ENCODE measurements at places on chromosomes 11 and 22.

GRCh38 chr11:116499396-116500003 lies 273.3 kb downstream of the BUD13 start:
- DNase-seq = peak; percentile 73

DNA sequence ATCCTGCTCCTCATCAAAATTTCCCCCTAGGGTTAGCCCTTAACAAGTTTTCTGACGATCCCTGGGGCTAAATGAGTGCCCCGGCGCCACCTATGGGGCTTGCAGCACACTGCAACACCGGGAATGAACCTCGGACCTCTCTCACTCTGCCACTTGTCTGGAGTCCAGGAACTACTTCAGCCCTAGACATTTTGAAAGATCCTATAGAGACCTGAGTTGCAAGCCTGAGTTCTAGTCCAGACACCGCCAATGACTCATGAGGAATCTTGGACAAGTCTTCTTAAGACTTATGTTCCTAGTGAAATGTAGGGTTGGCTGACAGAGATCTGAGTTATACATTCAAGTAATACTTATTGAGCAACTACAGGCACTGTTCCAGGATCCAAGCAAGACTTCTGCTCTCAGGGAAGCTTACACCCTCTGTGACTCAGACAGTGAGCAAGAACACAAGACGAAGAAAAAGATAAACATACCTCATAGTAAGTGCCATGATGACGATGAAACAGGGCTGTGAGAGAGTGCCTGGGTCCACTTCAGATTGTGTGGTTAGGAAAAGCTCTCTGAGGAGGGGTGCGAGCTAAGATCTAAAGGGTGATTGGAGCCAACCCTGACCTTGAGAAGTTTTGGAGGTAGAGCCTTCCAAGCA lies 10.2 kb upstream of the STK33 start:
- DNase-seq = peak; percentile 94

DNA sequence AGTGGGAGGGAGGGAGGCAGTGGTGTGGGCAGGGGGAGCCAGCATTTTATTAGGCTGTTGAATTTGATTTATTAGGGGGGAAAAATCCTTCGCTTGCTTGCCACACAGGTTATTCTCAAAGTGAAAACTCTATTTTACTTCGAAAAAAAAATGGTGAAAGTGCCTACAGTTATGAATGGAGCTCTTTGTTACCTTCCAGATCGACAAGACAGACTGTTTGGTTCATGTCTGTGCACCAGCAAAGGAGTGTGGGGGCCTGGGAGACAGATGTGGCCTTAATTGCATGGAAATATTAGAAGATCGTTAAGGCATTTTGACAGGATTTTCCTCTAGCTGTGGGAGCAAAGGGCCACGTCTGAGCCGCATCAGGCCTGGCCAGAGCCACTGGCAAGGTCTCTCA lies 45.7 kb downstream of the FLI1 start:
- no peak for DNase-seq

- no peak for DNase-seq
Measured at GRCh38 chr11:70250876-70251658, 19.4 kb upstream of the PPFIA1 start.

DNA sequence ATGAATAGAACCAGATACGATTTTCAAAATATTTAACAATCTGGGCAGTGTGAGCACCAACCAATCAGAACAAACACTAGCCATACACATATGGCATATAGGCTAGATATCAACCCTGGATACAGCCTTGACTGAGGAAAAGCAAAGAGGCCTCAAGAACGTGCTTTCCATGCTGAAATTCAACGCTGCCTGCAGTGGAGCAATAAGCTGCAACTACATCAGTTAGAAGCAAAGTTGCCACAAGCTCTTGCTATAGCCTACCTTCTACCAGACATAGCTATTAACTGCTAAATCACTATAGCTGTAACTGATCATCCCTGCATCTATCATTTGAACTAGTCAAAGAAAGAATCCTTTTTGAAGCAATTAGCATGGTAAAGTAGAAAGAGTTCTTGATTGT lies 42.5 kb downstream of the DENND5A start:
- DNase-seq = no peak

GRCh38 chr22:43396934-43397457 lies 14.8 kb upstream of the MPPED1 start:
- no peak for DNase-seq

DNA sequence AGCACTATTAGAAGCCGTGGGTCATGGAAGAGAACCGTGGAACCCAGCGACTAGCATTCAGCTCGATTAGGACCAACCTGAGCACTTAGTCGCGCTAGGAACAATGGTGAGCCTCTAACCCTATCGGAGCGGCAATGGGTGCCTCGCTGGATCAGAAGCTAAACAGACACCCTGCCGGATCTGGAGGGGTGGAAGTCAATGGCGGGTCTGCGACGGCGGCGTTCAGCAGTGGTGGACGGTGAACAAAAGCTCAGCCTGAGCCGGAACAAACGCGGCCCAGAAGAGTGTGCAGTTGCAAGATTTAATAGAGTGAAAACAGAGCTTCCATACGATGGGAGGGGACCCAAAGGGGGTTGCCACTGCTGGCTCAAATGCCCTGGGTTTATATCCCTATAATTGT lies 391.8 kb upstream of the DDI1 start:
- no peak for DNase-seq
